ENCODE measurements at places on chromosomes 5 and 9.

DNA sequence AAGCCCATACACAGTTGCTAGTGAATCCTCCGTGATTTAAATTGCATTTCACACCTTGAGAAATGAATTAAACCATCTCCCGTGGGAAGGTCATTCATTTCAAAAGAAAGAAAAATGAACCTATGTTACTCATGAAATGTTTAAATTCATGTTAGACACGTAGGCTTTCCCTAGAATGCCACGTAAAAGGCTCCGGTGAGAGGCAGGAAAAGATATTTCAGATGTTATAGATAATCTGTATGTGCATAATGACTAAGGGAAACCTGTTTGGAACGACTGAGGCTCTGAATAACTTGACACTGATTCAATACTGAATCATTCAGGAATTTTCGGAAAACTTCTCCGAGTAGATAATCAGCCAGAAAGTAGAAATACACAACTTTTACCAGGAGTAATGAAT, 134.3 kb upstream of the ICE1 start:
- DNase-seq = no peak

DNA sequence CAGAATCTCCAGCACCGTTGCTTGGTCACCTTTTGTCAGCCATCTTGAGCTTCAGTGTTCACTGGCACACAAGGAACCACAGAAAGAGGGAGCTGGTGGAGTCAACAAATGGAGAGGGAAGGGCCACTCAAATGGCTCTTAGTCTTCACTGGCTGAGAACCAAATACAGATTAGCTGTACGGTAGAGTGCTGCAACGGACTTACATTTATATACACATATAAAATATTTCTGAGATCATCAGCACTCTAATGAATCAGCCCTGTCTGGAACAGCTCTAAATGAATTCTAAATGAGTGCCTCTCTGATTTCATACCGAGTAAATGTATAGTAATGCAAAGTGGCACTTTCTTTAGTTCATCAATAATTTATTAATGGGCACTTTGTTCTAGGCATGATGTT, 24.8 kb downstream of the KCTD16 start:
- DNase-seq = no peak

DNA sequence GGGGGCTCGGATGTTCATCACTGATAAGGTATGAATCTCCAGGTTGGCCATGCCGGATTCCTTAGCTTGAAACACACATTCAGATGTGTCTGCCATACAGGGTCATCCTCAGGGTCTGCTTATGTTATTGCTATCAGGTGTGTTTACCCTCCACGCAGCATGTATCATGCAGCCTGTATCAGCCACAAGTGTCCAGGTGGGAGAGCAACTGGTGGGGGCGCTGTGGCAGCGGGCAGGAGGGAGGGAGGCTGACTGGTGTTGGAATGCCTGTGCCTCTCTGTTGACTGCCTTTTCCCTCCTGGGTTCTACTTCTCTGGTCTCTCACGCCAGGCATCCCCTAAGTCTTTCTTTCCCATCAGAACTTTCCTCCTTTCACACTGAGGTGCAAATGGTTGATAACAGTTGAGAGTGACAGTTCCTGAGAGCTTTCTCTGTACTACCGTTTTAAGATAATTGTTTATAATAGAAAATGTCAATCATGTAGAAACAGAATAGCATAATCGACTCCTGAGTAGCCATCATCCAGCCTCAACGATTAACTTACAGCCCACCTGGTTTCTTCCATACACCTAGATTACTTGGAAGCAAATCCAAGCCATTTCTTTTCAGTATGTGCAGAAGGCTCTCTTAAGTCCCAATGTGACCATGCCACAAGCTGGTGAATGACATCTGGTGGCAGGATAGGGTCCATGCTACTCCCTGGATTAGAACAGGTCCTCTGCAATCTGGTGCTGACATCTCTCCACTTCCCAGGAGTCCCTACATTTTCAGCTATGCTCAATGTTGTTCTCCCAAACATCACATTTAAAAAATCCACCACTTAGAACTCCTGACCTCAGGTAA, 86.6 kb downstream of the ACER2 start:
- no peak for DNase-seq

GRCh38 chr5:110439296-110439695, 287.2 kb downstream of the TMEM232 start:
- no peak for DNase-seq

DNA sequence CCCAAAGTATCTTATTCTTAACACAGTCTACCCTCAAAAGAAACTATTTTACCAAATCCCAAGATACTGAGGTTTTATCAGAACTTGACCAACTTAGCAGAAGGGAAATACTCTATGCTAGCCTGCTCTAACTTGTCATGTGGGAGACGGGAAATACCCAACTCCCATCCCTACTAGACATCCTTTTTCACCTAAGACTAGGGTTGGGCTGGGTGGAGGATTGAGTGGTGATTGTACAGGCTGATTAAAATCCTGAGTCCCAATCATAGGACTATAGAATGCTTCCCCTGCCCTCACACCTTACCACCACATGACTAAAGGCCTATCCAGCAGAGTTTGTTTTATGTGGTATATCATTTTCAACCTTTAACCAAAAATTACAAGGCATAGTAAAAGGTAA, 786.5 kb downstream of the TAF11L14 start:
- no peak for DNase-seq

DNA sequence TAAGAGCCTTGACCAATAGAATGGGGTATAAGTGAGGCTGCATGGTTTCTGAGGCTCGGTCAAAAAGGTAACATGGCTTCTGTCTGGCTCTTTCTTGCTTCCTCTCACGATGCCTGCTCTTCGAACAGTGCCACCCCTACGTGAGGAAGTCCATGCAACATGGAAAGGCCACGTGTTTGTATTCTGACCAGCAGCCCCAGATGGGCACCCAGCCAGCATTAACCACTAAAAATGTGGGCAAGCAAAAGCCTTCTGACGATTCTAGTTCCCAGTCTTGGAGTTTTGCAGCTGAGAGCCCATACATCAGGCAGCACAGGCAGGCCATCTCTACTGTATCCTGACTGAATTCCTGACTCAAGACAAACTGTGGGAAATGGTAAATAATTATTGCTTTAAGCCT, 24.2 kb upstream of the NREP start:
- no peak for DNase-seq

- no peak for DNase-seq
Measured at GRCh38 chr9:77752554-77752953, 104.4 kb upstream of the GNA14 start.

DNA sequence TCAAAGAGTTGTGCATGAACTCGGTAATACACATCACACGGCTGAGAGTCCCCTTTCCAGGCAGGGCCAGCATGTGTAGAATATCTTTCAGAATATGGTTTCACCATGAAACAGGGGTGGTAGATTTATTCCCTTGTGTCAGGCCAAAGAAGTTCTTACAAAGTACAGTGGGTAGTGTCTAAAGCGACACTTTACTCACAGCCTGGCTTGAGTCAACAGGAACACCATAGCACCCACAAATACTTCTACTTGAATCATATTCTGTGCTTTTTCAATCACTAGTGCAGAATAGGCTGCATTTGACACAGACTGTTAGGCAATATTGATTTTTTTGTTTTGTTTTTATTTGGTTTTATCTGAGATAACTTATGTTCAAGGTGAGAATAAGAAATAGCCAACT, 12.6 kb downstream of the LSM11 start:
- DNase-seq = no peak

- DNase-seq = no peak
Measured at GRCh38 chr5:173890195-173890991, 2.2 kb downstream of the CPEB4 start.

DNA sequence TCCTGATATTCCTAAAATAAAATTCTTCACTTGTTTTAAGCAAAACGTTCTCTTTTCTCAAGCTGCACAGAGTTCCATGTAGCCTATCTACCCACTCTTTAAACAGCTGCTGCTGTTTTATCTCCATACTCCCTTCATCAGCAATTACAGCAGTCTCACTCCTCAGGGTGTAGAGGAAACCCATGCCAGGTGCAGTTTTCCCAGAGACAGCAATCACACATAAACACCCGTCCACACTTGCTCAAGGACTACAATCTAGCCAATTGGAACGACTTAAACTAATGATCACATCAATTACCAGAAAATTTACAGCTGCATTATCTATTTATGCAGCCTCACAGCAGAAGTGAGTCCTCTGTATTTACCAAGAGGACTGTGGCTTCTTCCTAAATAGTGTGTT, 141.7 kb downstream of the HTR1A start:
- DNase-seq = no peak

- no peak for DNase-seq
Measured at GRCh38 chr9:96453625-96454024, 3.7 kb downstream of the HABP4 start.

- no peak for DNase-seq
Measured at GRCh38 chr5:159800131-159800840, 116.0 kb upstream of the ADRA1B start.

DNA sequence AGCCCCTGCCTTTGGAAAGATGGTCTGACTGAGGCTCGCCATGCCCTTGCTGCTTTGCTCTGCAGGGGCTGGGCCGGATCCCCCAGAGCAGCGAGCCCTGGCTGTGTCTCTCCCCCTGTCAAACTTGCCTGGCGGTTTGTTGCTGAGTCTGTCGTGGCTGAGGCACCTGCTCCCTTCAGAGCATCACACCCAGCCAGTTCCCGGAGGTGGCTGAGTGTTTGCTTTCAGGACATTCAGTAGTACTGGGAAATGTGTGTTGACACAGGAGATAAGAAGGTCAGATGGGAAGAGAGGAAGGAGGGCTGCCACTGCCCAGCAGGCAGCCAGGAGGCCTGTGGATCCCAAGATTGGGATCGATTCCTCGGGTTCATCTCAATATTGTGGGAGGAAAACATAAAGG, 62.9 kb downstream of the GADD45G start:
- DNase-seq = no peak

DNA sequence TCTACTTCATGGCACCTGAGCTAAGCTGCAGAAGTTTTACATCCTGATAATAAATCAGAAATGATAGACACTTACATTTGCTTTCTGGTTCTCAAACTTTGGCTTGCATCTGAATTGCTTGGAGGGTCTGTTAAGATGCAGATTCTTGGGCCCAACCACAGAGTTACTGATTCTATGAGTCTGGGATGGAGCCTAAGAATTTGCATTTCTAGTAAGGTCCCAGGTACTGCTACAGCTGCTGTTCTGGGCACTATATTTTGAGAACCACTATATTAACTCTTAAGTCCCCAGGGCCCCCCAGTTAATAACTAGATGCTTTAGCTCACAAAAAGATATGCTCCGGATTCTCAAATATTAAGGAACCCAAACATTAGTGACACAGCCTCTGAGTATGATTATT, 69.8 kb upstream of the DAB2 start:
- DNase-seq = no peak

DNA sequence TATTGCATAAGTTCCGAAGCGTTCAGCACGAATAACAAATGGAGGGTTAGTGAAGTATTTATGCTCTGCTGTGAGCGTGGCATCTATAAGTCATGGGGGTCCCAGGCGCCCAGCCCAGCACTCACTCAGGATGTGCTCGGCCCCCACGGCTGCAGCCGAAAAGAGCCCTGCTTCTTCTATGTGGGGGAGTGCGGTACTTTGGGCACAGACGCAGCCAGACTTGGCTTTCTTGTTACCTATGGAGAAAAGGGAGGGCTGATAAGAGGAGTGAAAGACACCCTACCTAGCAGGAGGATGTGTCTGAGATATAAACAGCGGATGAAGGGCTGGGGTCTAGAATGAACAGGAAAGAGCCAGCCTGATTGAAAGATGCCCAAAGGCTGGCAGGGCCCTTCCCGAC, 51.4 kb downstream of the MRPL36 start:
- no peak for DNase-seq

DNA sequence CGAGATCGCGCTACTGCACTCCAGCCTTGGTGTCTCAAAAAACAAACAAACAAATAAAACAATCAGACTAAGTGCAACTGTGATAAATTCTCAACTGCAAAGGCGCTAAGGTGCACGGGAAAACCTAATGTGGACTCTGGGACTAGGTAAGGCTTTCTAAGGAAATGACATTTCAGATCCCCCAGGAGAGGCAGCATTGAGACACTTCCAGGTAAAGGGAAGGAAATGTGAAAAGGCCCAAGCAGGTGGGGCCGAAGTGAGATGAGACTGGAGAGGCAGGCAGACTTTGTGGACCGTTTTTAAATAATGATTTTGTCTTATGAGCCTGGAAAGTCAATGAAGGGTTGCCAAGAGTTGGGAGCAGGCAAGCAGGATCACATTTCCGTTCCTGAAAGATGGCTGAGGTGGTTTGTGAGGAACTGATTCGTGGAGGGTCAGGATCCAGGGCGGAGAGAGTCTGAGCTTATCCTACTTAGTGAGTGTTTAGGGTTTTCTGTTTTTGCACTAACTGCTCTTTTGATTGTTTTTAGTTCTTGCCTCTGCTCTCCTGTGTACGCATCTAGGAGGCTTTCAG, 2.0 kb upstream of the APBA1 start:
- no peak for DNase-seq

DNA sequence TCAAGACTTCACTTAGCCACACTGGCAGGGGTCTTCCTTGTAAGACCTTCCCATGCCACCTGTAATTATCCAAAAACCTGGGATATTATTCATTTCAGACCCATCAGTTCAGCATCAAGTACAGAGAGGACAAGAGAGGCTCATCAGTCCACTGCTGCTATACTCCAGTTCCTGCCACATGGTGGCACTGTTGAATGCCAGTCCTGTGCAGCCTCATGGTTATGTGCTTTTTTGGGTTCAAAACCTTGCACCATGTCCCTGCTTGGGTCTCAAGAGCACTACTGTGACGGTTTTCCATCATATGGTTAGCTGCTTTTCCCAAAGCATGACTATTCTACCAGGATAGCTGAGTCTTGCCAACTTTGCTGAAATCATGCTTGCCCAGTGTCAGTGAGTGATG, 8.5 kb downstream of the PTGS1 start:
- no peak for DNase-seq

DNA sequence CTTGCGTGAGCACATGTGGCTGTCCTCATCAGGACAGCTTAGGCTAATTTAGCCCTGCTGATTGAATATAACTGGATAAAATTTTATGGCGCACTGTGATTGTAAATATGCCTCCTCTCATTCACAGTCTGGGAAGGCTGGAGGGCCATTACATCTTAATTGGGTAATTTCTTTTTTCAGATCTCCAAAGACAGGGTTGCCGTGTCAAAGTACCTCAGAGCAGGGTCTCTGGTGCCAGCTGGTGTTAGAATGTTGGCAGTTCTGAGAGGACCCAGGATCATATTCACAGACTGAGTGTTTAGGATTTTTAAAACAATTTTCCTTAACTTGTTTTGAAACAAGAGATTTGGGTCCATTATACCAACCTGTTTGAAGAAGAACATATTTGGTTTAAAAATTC, 455.7 kb upstream of the TLE4 start:
- DNase-seq = no peak

Measured in KG1 (cell line).